ENCODE measurements at places on chromosomes 16 and 17.

DNA sequence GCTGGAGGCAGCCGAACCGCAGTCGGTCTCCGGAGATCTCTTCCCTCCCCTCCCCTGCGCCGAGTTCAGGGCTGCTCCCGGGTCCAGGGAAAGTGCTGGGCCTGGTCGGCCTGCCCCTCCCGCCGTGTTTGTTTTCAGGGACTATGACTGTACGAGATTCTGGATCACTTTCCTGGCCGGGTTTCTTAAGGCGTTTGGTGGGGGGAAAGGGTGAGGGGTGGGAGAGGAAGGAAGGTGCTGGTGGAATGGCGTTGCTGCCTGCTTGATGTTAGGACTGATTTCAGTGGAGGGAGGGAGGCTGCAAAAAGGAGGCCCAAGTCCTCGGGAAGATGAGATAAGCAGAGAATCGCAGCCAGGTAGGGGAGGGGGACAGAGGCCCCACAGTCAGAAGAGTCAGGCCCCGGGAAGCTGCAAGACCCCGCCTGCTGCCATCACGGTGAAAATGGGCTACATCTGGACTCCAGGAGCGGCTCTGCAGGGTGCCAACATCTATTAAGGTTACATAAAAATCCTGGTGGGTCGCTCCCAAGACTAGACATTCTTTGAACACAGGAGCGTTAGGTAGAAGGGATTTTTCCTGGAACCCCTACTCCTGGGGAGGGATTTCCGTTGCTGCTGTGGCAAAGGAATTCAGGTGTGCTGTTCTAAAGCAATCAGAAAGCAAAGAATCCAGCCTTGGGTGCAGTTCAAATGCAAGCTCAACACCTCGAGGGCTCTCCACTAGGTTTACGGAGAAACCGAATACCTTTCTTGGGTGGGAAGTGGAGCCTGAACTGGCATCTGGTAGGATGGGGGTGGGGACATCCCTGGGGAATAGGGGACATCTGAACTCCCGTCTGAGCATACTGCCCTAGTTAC is 1.2 kb downstream of the ARHGAP44 start:
- no peak for DNase-seq

DNA sequence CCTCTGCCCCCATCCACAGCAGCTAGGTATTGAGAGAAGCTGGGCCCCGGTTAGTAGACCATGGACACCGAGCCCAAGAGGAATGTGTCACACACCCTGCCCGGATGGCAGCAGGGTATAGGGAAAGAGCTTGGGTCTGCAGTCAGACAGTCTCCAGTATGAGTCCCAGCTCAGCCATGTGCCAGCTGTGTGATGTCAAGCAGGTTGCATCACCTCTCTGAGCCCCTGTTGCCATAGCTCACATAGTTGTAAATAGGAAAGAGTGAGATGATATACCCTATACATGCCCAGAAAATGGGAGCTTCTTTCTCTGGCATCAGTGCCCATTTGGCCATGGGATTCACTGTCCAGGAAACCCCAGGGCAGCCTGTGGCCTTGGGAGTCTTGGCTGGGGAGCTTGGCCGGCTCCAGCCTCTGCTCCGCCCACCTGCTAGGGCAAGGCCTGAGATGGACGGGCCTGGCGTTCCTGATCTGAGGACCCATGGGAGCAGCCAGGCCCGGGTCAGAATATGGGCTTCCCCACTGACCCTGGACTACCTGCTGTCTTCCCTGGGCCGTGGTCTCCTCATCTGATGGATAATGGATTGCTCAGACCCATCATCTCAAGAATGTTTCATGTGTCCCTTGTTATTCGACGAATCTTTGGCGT is 13.2 kb downstream of the CD300LG start:
- no peak for DNase-seq

GRCh38 chr17:33291248-33292200 is 1.6 kb downstream of the ASIC2 start:
- DNase-seq = no peak

DNA sequence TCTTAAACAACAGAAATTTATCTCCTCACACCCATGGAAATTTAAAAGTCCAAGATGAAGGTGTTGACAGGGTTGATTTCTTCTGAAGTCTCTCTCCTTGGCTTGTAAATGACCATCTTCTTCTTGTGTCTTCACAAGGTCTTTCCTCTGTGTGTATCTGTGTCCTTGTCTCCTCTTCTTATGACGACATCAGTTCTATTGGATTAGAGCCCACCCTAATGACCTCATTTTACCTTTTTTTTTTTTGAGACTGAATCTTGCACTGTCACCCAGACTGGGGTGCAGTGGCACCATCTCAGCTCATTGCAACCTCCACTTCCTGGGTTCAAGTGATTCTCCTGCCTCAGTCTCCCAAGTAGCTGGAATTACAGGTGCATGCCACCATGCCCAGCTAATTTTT is 429.0 kb upstream of the CDH5 start:
- DNase-seq = no peak

- no peak for DNase-seq
These were observed 178.0 kb downstream of the ABCC12 start for GRCh38 chr16:47977802-47978201.

DNA sequence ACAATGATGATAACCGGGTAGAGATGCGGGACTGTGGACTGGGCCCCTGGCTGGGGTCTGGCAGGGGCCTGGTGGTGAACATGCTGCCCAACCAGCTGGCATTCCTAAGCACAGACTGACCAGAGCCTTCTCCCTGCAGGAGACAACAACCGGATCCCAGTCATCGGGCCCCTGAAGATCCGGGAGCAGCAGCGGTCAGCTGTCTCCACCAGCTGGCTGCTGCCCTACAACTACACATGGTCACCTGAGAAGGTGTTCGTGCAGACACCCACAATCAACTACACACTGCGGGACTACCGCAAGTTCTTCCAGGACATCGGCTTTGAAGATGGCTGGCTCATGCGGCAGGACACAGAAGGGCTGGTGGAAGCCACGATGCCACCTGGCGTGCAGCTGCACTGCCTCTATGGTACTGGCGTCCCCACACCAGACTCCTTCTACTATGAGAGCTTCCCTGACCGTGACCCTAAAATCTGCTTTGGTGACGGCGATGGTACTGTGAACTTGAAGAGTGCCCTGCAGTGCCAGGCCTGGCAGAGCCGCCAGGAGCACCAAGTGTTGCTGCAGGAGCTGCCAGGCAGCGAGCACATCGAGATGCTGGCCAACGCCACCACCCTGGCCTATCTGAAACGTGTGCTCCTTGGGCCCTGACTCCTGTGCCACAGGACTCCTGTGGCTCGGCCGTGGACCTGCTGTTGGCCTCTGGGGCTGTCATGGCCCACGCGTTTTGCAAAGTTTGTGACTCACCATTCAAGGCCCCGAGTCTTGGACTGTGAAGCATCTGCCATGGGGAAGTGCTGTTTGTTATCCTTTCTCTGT is 5.1 kb upstream of the SLC7A6 start:
- DNase-seq = no peak

- DNase-seq = no peak
These were observed 86.9 kb downstream of the CDH11 start for GRCh38 chr16:65034915-65035314.

GRCh38 chr16:84498223-84498610 is 6.2 kb downstream of the MEAK7 start:
- no peak for DNase-seq

DNA sequence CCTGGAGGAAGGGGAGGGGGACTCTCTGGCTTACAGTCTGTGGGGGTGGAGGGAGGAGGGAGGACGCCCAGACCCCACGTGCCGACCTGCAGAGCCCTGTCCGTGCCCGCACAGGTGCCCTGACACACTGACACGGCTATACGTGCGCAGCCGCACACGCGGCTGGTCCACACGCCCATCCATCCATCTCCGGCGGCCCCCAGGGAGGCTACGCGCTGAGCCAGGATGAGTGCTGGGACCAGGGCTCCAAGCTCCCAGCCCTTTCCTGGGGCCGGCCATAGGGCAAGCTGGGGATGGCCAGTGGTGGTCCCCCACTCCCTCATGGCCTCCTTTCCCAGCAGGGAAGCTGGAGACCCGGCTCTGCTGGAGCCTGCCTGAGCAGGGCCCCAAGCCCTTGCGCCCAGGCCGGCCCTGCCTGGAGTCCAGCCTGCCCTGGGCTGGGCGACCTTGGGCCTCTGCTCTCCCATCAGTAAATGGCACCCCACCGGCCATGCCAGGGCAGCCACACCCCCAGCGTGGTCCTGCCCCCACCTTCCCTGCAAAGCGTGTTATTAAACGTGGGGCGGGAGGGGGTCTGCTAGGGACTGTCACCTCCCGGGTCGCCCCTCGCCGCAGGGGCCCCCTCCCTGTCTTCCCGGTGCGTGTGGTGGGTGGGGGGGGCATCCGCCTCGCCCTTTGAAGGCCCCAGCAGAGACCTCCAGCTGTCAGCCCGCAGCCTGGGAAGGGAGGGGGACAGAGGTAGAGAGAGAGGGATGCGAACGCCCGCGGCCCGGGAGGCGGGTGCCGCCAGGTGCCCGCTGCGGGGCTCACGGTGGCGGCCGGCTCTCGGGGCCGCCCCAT is 863 bp downstream of the CASKIN1 start:
- no peak for DNase-seq

GRCh38 chr16:11413907-11414595 is 68.8 kb downstream of the RMI2 start:
- no peak for DNase-seq

GRCh38 chr16:15899538-15900100 is 11.2 kb upstream of the CEP20 start:
- no peak for DNase-seq

DNA sequence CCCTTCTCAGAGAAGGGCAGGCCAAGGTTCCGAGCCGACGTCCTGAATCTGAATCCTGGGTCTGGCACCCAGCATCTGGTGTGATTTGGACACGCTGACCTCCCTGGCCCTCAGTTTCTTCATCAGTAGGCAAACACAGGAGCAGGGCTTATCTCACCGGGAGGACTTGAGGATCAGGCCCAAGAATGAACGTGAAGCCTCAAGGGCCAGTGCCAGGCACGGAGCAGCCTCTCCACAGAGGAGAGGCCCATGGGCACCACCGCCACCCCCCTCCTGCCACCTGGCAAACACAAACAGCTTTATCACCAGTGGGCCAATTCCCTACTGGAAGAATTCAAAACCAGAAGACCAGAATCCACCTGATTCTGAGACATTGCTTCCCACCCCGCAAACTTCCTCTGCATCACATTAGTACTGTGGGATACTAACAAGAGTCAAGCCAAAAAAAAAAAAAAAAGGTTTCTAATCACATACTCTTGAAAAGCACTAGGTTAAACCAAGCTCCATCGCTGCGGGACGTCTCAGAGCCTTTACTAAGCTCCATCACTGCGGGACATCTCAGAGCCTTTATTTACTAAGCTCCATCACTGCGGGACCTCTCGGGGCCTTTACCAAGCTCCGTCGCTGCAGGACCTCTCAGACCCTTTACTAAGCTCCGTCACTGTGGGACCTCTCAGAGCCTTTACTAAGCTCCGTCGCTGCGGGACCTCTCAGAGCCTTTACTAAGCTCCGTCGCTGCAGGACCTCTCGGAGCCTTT is 68.0 kb upstream of the DOC2B start:
- no peak for DNase-seq

- DNase-seq = peak; percentile 43
These were observed 72.1 kb downstream of the CCDC182 start for GRCh38 chr17:57672971-57673370.

- DNase-seq = no peak
These were observed 841 bp upstream of the IGFALS start for GRCh38 chr16:1794221-1794871.

DNA sequence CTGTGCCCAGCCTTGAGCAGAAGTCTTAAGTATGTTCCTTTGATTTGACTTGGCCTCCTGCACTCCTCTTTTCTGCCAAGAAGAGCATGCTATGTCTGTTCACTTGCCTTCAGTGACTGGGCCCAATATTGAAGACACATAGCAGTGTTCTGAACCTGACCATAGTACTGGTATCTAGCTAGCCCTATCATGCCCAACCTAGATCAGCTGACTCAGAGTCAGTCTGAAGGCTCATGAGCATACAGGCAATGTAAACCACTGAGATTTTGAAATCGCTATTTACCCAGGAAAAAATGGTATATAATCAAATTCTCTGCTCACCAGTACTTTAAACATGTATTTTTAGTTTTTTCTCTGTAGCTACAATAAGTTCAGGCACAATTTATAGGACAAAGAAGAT is 129.4 kb downstream of the TANC2 start:
- no peak for DNase-seq

DNA sequence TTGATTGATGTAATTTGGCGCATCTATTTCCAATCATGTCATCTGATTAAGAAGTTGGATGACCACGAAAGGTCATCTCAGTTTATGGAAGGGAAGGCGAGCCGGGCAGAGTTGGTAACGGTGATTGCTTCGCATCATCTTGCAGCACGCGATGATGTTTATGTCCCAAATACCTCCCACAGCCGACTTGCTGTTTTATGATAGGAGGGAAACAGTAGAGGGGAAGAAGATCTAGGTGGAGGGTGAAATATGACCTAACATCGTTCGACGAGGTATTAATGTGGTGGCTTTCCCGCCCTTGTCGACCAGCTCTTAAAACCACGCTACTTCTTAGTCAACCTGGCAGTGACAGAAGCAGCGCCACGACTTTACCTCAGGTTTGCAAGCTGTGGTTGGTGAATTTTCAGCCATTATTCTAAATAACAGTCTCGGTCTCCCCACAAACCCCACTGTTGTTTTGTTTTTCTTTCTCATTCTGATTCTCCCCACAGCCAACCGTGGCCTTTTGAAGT is 805 bp upstream of the TANC2 start:
- DNase-seq = no peak

GRCh38 chr17:44220213-44221083 is 973 bp upstream of the UBTF start:
- DNase-seq = peak; percentile 56

GRCh38 chr17:29710520-29710884 is 87.8 kb upstream of the CORO6 start:
- DNase-seq = no peak

- DNase-seq = no peak
These were observed 121.3 kb downstream of the TRIM37 start for GRCh38 chr17:58985367-58985766.

GRCh38 chr17:58447039-58447975 is 30.0 kb upstream of the RNF43 start:
- DNase-seq = peak; percentile 52

GRCh38 chr16:68642436-68643101 is 2.5 kb upstream of the CDH3 start:
- no peak for DNase-seq

GRCh38 chr17:27491713-27492190 is 35.5 kb downstream of the KSR1 start:
- DNase-seq = no peak

All from NCI-H526 treated with DMSO at 0.1 percent for 48 hours (cell line).